ENCODE measurements at places on chromosomes 5 and 9. TPM values are rescaled to one million over a fixed set of nuclear protein-coding genes. Genes with fewer than 3 reads are reported as not detected.

DNA sequence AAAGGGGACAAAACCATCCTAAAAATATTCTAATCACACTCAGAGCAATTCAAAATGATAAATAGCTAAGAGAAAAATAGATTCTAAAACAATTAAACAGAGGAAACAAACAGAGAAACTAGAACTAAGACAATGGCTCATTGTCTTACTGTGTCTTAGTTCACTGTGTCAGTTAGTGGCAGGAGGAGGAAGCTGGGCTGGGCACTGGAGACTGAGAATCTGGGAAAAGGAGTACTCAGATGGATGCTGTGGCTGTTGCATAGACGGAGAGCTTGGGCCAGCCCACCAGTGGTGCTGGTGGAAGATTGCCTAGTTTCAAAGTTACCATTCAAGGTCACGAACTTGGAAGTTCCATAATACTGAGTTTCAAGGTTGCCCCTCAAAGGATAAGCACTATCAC is 94.7 kb upstream of the IFNK start:
- DNase-seq: no peak

DNA sequence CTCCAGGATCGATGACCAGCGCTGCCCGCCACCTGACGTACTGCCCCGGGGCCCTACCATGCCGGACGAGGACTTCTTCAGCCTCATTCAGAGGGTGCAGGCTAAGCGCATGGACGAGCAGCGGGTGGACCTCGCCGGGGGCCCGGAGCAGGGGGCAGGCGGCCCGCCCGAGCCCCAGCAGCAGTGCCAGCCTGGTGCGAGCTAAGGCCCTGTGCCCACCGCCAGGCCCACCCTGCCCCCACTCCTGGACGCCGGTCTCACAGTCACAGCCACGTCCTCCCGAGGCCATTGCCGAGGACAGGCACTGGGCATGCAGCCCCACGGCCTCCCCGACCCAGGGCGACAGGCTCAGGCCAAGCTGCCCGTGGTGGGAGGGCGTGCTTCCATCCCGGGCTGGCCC is 5.5 kb downstream of the DNLZ start:
- no peak for DNase-seq

- no peak for DNase-seq
These were observed at the start of gene FGD3 for GRCh38 chr9:92947268-92948037. Gene FGD3 (plus strand): TSS chr9:92947523. CDS start chr9:92976257, 28,734 bp downstream.

- no peak for DNase-seq
These were observed 506.8 kb downstream of the NFIB start for GRCh38 chr9:13807118-13807517.

DNA sequence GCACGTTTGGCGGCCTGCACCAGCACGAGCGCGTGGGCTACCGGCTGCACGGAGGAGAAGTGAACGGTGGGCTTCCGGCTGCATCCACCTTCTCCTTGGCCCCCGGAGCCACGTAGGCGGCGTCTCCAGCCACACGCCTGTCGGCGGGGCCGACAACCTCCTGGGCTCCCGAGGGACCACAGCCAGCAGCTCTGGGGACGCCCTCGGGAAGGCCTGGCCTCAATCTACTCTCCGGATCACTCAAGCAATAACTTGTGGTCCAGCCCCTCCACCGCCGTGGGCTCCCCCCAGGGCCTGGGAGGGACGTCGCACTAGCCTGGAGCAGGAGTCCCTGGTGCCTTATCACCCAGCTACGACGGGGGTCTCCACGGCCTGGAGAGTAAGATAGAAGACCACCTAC is 73.7 kb downstream of the INSL6 start:
- no peak for DNase-seq

DNA sequence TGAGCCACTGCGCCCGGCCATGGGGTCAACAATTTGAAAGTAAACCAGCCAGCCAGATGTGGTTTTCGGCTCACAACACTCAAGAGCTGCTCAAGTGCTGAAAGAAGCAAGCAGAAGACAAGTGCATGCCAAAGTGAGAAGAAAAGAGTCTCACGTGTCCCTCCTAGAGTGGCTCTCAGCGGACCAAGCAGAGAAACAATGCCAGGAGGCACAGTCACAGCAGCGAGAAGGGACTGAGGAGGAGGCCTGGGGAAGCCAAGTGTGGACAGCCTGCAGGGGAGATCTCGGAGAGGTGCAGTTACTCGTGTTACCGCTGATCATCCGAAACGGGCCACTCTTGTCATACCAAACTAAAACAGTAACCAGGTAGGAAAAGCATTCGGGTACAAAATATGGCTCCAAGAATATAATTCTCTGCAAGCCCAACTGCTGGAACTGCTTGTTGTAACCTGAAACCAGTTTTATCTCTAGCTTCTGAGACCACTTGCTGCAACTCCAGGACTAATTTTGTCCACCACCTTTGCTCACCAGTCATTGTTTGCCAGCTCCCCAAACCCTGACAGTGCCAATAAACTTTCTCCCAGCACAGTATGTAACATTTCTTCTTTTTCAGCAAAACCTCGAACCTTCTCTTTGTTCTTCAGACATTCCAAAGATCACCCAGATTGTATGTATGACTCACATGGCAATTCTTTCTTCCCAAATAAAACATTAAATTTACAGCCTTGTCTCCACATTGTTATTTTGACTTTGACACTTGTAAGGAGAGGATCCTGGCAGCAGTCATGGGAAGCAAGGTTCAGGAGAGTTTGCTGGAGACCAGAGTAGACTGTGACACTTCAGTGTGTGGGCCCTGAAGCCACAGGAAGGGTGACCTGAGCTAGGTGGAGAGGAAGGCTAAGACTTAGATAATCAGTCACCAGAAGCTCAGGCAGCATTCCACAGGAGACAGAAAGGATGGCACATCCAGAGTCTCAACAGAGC is 6.3 kb downstream of the SLC35D2 start:
- peak; percentile 89 for DNase-seq

GRCh38 chr9:35598866-35599590 is 6.0 kb upstream of the TESK1 start:
- DNase-seq: no peak

DNA sequence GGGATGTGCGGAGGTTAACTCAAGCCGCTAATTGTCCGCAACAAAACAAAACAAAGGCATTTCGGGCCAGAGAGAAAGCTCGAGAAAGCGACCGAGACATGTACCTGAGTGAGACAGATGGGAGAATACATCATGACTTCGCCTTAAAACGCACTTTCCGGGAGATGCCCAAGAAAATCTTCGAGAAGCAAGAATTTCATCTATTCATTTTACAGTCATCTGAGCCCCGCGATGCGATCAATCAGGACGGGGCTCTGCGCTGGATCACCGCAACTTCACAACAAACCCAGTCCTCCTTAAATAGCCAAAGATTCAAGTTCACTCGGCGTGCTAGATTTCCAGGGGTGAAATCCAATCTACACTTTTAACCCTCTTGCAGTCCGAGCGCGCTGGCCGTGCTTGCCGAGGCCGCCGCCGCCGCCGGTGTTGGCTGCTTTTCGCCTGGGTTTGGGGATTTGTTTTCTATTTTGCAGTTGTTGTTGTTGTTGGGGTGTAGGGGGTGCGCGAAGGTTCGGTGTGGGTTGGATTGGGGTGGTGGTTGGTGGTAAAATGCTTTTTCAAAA is 482 bp downstream of the NFIB start:
- peak; percentile 53 for DNase-seq

DNA sequence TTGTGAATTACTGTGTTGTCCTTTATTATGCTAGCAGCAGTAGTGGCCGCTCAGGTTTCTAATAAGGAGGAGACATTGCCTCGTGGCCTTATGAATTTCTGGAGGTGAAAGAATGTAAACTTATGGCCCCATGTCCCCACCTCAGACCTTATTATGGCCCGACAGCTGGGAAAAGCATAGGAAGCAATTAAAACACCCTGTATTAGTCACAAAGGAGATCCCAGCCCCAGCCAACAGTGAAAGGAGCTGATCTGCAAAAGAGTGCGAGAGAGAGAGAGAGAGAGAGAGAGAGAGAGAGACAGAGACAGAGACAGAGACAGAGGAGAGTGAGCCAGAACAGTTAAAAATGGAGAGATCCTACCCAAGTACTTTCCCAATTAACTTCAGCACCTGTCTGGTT is 269.3 kb downstream of the DMRT2 start:
- DNase-seq: no peak

DNA sequence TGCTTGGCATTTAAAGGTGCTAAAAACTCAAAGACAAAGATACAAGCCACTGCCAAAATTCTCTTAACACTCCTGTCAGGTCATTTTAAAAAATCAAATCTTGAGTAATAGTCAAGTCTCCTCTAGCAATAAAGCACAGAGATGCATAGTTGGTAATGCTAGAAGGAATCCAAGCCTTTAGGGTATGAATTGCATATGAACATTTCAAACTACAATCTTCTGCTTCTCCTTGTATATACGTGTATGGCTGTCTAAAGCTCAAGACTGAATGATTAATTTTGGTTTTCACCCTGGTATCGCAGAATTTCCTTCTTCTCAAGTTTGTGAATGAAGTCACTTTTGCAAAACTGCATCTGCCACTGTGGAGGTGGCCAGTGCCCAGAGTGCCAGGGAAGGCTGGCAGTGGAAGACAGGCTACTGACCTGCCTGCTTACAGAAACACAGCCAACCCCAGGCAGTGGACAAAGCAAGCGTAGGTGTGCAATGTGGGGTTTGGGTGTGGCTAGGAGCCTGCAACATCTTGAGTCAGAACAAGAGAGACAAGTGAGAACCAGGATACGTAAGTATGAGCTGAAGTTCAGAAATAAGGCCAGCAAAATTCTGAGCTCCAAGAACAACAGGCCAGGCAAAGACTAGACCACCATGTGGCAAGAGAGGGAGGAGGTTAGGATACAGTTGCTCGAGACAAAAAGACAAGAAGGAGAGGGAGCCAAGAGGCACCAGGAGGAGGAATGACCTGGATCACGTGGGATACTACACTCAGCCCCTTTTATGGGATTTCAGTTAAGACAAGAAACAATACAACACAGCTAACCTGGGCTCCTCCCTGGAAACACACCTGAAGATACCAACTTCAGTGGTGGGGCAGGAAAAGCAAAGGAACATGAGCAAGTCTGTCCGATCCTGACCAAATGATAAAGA is 22.6 kb downstream of the MYO10 start:
- DNase-seq: no peak

DNA sequence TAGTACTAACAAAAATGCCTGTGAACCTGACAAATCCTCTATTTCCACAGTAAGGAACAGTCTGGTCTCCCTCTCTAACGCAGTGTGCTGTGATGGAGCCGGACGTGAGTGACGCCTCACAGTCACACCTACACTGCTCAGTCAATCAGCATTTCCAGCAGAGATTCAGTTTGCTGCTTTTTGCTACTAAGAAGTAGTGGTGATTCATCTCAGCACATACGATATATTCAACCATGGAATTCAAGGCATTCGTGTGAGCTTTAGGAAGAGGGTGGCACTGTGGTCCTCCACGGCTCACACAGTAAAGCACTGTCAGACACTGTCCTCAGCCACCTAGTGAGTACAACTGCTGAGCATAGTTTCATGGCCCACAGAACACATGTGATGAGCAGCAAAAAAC is 70.9 kb downstream of the SETX start:
- no peak for DNase-seq

GRCh38 chr9:116550696-116551436 is 136.2 kb upstream of the TRIM32 start:
- peak; percentile 73 for DNase-seq

GRCh38 chr9:88746029-88746742 is 211.2 kb downstream of the NXNL2 start:
- peak; percentile 91 for DNase-seq

DNA sequence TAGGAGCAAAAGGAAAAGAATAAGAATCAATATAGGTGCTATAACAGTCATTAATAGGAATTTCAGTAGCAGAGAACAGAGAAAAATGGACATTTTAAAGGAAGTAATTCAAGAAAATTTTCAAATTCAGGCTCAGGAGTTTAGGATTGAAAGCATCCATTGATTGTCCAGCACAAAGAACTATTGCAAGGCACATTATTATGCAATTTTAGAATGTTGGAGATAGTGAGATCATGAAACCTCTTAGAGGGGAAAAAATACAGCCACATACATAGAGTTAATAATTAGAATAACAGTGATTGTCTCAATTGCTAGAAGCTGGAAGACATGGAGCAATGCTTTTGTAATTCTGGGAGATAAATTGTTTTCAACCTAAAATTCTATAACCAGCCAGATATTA is 31.5 kb downstream of the CNTLN start:
- DNase-seq: no peak

- peak; percentile 39 for DNase-seq
These were observed 16.8 kb upstream of the DAB2IP start for GRCh38 chr9:121634329-121635261.

PRSS3 gene
- 3.1 TPM for total RNA-seq

DIPK1B gene
- total RNA-seq: 1.5 TPM

SMAD5 gene
- 42.6 TPM for total RNA-seq

- no peak for DNase-seq
These were observed 10.9 kb downstream of the PRKACG start for GRCh38 chr9:69003051-69003450.

DNA sequence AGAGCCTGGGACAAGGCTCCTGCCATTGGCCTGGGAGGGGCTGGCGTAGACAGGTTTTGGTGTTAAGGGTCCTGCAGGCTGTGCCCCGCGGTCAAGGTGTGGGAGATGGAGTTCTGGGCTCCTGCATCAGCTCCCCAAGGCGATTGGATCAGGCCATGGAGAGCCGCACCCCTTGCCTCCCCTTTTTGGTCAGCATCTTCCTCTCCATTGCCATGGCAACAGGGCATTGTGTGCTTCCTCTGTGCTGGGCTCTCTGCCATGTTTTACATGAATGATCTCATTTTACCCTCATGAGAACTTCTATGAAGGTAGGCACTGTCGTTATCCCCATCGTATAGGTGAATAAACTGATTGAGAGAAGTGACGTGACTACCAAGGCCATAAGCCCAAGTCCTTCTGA is 344.3 kb upstream of the CLINT1 start:
- DNase-seq: peak; percentile 7

GRCh38 chr9:98085944-98086343 is 29.4 kb downstream of the NANS start:
- peak; percentile 40 for DNase-seq

Data from M059J (cell line).